Right ventricle myocardium superior (tissue), 1 donor: ENCODE measurements at places on chromosomes 3 and 15.

DNA sequence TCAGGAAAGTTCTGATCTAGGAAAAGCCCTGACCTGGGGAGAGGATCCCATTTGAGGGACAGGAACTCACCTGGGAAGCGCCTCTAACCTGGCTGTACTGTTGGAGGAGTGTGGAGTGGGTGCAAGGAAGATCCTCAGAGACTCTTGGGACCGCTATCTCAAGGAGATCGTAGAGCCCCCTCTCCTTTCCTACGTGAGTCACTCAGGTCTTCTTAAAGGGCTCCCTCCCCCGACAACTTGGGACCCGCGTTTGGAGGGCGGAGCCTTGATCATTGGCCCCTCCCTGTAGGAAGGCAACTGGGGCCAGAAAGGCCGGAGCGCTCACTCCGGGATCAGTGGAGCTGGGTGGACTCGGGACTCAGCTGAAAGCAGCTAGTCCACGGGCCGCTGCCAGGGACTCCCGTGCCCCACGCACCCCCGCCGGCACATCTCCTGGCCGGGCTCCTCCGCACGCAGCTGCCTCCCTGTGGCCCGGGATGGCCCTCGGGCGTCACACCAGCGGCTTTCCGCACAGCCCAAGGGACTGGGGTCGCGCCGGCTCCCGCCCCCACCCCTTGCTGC is 520 bp downstream of the SLC26A6 start:
- DNase-seq: peak; percentile 73

DNA sequence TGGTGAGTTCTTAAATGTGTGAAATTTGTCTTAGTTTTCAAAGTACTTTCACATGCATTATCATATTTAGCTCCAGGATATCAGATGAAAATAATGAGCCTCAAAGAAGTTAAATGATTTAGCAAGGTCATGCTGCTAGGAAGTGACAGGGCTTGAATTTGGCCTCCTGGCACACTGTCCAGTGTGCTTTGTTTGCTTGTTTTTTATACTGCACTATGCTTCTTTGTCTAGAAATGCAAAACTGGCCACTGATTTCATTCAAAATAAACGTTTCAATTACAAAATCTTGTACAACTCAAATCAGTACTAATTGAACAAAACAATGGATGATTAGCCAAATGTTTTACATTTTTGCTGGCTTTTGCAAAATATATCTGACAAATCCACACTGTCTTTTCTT is 583.3 kb upstream of the CBLB start:
- DNase-seq: no peak

GRCh38 chr3:57557085-57557537 is 1.0 kb downstream of the PDE12 start:
- no peak for DNase-seq

DNA sequence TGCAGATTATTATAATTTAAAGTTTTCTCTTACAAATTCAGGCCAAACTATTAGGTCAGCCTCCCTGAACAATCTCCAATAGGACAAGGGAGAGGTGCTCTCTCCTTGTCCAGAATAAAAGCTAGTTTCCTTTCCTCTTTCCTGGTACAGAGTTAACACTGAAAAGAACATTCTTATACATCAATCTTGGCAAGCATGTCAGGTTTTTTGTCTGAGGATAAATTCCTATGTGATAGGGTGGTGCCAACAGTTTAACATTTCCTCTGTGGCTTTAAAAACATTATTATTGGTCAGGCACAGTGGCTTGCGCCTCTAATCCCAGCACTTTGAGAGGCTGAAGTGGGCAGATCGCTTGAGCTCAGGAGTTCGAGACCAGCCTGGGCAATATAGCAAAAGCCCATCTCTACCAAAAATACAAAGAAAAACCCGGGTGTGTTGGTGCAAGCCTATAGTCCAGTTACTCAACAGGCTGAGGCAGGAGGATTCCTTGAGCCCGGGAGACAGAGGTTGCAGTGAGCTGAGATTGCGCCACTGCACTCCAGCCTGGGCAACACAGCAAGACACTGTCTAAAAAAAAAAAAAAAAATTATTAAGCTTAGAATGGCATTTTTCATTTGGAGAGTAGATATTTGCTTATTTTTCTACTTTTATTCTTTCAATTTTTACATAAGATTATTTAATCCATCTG is 13.7 kb upstream of the ULK4 start:
- no peak for DNase-seq

DNA sequence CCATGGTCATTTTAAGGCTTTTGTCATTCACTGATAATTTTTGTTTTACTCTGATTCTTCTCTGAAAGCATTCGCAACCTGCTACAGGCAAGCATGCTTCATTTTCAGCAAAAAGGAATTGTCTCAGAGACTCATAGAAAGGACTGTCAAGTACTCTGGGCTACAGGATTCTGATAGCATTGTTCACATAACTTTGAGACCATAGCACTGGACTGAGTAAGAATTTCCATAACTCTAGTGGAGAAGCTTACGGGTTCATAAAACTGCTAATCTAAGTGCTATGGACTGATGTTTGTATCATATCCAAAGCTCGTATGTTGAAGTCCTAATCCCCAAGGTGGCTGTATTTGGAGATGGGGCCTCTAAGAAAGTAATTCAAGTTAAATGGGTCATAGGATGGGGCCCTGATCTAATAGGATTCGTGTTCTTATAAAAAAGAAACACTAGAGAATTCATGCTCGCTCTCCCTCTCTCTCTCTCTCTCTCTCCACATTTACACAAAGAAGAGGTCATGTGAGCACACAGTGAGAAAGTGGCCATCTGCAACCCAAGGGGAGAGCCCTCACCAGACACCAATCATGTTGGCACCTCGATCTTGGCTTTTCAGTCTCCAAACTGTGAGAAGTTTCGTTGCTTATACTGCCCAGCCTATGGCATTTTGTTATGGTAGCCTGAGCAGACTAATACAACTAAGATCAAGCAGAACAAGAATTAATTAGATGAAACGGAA is 60.4 kb downstream of the CRYGS start:
- no peak for DNase-seq

- no peak for DNase-seq
Measured at GRCh38 chr15:77695961-77696582, 63.4 kb upstream of the LINGO1 start.

- DNase-seq: no peak
Measured at GRCh38 chr3:148211725-148212124, 486.0 kb upstream of the AGTR1 start.
